CD4-positive, alpha-beta T cell treated with Interleukin-15 for 1 hour (primary cell): ENCODE measurements at places on chromosomes 1 and 21.
A peak's percentile ranks its signal among the peaks of the same experiment; 100 is the strongest.

DNA sequence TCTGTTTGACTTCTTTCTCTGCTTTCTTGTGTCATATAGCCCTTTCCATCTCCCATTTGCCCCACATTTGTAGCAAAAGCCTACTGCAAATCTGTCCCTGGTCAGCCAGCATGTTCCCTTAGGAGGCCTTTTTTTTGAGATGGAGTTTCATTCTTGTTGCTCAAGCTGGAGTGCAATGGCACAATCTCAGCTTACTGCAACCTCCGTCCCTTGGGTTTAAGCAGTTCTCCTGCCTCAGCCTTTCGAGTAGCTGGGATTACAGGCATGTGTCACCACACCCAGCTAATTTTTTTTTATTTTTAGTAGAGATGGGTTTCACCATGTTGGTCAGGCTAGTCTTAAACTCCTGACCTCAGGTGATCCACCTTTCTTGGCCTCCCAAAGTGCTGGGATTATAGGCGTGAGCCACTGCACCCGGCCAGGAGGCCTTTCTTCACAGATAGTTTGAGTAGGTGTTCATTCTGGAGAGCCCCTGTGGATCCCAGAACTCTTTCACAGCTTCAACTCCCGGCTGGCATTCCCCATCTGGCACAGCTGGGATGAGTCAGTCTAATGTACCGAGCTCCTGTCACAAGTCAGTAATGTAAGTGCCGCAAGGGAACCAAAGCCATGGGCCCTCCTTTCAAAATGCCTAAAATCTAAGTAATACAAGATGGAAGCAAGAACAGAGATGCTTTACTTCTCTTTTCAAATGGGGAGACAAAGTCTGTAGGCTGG, 9.4 kb upstream of the NHLH1 start:
- no peak for DNase-seq

- peak; percentile 84 for DNase-seq
Observed at GRCh38 chr1:11272832-11273594, at the start of gene UBIAD1. Gene UBIAD1, plus strand, starts transcription at chr1:11273198. Its CDS starts 334 bp downstream, at chr1:11273532.

- DNase-seq, result no peak
Observed at GRCh38 chr1:92259350-92259749, 39.4 kb downstream of the GLMN start.

- DNase-seq, result no peak
Observed at GRCh38 chr1:205014783-205015182, 28.2 kb upstream of the CNTN2 start.

DNA sequence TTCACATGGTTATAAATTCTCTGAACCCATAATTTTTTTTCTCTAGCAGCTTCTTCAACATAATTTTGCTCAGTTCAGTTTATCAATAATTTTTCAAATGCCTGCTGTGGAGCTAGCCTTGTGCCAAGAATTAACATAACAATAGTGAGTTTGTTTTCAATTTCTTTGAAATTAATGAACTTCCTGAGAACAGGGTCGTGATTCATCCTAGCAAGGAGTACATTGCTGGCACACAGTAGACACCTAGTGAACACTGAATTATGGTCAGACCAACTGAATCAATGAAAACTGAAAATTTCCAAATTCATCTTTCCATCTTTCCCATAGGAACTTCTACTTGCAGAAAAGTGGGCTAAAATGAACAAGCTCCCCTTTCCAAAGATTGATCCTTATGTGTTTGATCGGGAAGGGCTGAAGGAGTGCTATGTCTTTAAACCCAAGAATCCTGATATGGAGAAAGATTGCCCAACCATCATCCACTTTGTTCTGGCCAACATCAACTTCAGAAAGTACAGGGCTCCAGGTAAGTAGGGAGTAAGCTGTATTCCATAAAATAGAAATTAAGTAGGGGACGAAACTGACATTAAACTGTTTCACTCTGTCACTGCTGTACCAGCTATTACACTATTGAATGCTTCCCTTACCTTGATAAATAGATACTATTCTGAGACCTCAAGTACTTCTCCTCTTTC, 148.7 kb downstream of the PLA2G4A start:
- DNase-seq, result no peak

GRCh38 chr1:161046605-161047228, 940 bp upstream of the USF1 start:
- DNase-seq, result no peak

DNA sequence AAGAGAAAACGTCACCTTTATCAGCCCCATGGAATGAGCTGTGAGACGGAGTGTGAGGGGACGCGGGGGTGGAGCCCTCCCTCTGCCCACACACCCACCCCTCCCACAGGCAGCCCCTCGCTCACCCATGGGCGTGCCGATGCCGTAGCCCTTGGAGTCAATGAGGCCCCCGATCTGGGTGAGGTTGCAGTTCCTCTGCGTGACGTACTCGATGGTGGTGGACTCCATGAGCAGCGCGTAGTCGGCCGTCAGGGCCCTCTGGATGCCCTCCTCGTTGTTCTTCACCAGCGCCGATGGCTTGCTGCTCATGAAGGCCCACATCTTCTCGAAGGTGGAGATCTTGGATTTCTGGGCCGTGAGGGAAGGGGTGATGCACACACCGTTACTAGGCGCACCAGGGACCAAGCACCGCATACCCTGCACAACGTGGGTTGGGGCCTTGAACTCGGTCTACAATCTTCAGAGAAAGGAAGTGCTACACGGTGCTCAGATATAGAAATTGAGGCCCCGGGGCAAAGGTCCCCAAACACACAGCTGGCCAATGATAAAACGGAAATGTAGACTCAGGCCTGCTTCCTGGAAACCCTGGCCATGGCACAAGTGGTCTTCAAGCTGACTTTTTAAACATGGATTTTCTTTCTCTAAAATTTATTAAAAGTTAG, 228.2 kb downstream of the GRIK3 start:
- DNase-seq, result no peak

GRCh38 chr1:30512914-30513265, 210.5 kb downstream of the MATN1 start:
- DNase-seq, result no peak

DNA sequence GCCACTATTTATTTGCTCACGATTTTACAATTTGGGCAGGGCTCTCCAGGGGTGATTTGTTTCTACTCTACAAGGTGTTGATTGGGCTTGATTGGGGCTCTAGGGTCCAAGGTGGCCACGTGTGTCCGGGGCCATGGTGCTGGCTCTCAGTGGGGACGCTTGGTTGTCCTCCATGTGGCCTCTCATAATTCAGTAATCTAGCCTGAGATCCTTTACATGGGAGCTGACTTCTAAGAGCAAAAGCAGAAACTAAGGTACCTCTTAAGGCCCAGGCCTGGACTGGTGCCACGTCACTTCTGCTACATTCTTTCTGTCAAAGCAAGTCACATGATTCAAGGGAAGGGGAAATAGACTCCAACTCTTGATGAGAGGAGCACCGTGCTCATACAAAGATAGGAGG, 8.1 kb upstream of the PSRC1 start:
- peak; percentile 46 for DNase-seq

- no peak for DNase-seq
Observed at GRCh38 chr1:55010194-55010886, 11.6 kb downstream of the BSND start.

- no peak for DNase-seq
Observed at GRCh38 chr1:155187456-155187891, 13.8 kb downstream of the TRIM46 start.

DNA sequence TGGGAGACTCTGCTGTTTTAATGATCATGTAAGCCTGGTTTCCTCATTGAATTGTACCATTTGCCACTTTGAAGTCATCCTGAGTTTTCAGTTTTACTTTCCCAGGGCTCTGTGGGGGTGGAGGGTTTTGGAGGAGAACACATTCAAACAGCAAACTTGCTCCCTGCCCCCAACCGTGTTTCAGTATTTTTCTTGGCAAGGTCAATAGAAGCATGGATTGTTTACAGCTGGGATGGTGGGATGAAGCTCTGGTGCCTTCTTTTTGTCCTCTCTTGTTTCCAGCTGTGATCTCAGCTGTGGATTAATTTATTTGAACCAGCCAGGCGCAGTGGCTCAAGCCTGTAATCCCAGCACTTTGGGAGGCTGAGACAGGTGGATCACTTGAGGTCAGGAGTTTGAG, 54.3 kb upstream of the SERBP1 start:
- DNase-seq, result no peak

- DNase-seq, result no peak
Observed at GRCh38 chr1:182397653-182398393, 2.6 kb downstream of the TEDDM1 start.

DNA sequence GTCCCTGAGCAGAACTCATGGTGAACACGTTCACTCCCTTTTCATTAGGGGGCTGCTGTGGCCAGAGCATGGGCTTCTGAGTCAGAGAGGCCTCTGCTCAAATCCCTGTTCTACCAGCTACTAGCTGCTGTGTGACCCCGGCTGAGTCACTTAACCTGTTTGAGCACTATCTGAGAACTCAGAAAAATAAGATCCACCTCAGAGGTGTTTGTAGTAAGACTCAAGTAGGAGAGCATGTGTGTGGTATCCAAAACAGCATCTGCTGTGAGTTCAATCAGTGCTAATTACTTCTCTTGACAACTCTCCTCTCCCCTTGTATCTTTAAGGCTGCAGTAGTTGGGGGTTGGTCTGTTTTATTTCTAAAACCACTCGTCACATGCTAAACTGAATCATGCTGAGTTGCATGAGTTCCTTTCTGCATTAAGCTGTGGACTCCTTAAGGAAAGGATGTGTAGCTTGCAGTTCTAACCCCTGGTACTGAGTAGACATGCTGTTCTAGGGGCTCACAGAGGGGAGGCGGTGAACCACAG, 39.7 kb upstream of the JUN start:
- DNase-seq, result no peak
